ENCODE measurements at places on chromosomes 13 and 19.
A peak's percentile ranks its signal among the peaks of the same experiment; 100 is the strongest.

- no peak for DNase-seq
These were observed 94.2 kb downstream of the FRY start for GRCh38 chr13:32125751-32126150.

DNA sequence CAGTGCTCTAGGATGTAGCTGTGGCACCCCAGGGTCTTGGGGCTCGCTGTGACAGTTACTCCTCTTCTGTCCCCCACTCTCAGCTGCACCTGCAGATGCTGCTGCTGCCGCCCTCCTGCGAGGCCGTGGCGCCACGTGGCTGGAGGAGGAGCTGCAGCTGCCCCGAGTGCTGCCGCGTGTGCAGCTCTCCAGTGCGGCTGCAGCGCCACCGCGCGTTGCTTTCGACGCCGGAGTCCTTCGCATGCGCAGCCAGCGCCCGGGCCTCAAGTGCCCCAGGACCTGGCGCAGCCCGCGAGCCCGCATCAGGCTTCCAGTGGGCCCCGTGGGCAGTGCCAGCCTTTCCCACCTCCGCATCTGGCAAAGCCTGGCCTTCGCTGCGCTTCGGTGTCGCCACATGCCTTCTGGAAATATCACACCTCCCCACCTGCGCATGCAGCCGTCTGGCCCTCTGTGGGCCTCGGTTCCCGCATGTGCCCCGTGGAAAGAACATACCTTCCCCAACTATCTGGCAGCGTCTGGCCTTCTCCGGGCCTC is 692 bp upstream of the ZNF580 start:
- peak; percentile 85 for DNase-seq

DNA sequence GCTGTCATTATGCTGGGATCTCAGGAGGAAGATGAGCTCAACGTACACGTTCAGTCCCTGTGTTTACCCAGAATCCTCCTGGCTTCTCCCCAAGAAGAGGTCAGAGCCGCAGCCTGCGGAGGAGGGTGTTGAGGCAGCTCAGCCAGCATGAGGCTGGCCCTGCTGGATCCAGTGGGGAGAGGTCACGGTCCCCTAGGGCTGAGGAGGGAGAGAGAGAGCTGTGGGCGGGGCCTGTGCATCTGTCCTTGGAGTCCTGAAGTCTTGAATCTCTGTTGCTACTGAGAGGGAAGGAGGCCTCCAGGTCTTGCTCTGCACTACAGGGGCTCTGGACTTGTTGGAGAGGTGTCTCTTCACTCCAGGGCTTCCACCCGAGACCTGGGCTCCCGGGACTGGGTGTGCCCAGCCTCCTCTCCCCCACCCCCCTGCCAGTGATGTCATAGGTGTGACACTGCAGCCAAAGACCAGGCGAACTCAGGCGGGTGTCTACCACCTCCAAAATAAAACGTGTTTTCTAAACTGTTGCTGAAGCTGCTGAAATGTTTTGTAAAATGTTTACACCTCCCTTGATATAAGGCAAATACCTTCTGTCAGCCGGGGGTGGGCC is 77.9 kb upstream of the KCTD15 start:
- DNase-seq, result no peak

DNA sequence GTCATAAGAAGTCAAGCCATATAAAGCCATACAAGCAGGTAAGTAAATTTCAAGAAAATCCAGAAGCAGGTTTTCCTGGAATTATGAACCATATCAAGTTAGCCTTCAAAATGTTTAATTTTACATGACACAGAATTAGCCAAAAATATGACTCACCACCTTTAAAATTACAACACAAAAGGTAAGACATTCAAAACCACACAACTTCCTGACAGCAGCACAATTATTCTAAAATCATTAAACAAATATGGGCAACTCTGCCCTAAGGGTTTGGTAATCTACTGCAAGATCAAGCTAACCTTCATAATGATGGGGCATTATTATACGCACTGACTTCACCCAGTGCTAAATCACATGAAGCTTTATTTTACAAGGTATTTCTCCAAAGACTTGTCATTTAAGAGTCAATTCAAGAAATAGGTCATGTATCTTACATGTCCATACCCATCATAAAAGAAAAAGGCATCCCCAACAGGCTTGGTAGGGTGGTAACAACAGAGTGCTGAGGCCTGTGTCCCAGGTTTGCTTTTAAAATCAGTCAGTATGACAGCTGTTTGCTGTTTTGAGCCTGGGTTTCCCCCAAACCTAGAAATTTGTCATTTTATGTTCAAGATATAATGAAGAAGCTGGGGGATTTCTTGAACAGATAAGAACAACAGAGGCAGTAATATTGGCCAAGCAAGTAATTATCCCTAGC is 15.2 kb downstream of the RCBTB1 start:
- DNase-seq, result no peak

DNA sequence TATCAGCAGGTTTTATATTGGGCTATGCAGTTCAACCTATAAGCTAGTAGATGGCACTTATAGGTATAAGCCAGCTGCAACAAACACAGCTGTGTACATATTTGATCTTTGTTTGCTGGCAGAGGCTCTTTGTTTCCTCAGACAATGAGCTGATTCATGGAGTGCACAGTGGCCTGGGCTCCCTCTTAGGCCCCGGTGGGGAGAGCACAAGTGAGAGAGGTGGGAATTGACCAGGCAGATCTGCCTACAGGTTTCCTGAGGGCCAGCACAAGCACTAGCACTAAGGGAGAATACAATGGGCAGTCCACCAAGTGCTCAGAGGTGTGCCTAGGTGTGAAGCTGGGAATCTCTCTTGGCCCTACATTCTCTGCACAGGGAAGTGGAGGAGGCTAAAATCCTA is 1390.7 kb downstream of the SLITRK5 start:
- DNase-seq, result no peak

- DNase-seq, result no peak
These were observed 6.8 kb downstream of the FAM98C start for GRCh38 chr19:38409631-38410133.

DNA sequence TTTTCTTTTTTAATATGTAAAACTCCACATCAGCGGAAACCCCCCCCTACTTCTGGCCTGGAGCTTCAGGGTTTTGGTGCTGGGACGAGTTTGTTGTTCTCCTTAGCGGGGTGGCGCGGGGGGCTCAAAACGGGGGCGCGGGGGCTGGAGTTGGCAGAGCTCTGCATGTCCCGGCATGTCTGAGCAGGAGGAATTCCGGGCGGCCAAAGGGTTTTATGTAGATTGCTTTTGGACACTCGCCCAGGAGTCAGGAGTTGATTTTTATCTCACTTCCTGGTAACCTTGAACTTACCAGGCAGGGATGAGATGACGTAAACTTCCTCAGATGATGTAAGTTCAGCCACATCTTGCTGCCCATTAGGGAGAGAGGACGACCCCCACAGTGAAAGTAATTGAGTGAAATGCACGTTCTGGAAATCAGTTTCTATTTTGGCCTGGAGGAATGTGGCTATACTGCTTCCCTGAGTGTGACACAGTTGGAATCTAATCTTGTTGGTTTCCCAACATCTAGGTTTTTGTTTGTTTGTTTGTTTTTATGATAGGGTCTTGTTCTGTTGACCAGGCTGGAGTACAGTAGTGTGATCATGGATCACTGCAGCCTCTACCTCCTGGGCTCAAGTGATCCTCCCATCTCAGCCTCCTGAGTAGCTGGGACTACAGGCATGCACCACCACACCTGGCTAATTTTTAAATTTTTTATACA is 21.0 kb upstream of the GDF15 start:
- no peak for DNase-seq

GRCh38 chr19:788686-788982 is 8.6 kb upstream of the PTBP1 start:
- no peak for DNase-seq

- DNase-seq, result no peak
These were observed 87.3 kb downstream of the KCTD15 start for GRCh38 chr19:33883859-33884519.

DNA sequence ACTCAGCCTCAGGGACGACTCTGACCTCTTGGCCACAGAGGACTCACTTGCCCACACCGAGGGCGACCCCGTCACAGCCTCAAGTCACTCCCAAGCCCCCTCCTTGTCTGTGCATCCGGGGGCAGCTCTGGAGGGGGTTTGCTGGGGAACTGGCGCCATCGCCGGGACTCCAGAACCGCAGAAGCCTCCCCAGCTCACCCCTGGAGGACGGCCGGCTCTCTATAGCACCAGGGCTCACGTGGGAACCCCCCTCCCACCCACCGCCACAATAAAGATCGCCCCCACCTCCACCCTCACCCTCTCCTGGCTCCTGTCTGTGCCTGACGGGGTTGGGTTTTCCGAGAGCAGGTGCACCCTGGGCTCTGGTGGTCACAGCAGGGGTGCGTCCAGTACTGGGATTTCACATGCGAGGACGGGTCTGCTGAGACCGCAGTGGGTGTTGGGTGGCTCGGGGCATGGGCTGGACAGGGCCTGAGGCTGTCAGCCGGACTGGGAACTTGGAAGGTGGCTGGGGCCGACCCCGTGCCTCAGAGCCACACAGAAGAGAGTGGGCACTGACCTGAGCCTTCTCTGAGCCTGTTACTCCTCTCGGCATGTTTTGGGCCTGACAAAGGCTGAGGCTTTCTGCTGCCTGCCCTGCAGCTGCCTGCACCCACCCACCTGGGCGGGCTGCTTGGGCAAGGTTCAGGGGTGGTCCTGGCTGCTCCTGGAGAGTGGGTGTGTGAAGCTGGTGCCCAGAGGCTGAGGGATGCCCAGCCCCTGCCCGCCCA is 6.3 kb upstream of the HCN2 start:
- DNase-seq, result no peak

DNA sequence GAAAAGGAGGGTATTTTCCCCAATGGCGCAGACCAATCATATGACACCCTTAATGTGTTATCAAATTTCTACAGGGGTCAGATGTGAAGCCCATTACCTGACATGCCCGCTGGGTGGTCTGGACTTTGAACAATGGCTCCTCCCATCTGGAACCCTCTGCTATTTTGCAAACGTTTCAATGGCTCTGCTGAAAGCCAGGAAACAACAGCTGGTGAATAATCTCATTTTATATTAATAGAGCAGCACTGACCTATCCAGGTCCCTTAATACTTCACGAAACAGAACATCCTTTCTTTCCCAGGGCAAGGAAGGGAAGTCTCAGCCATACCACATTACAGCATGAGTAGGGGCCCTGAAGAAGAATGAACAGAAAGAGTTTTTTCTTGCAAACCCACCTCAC is 20.3 kb upstream of the KPNA3 start:
- no peak for DNase-seq

DNA sequence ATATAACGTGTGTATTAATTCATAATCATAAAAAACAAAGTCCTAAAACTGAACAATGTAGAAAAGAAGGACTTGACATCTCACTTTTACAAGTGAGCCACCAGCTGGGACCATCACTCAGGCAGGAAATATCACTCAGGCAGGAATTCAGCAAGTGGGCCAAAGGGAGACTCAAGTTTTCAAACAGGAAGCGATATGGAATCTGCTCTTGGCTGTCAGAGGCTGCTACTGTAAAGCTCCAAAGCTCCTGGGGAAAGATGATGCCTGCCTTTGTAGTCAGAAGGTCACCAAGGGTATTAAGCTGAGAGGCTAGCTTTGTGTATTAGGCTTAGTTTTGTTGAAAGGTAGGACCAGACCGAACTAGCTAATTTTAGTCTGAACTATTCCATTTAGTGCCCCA is 5.5 kb upstream of the AKAP11 start:
- no peak for DNase-seq

- DNase-seq, result no peak
These were observed 425.5 kb downstream of the RFC3 start for GRCh38 chr13:34243403-34243802.

DNA sequence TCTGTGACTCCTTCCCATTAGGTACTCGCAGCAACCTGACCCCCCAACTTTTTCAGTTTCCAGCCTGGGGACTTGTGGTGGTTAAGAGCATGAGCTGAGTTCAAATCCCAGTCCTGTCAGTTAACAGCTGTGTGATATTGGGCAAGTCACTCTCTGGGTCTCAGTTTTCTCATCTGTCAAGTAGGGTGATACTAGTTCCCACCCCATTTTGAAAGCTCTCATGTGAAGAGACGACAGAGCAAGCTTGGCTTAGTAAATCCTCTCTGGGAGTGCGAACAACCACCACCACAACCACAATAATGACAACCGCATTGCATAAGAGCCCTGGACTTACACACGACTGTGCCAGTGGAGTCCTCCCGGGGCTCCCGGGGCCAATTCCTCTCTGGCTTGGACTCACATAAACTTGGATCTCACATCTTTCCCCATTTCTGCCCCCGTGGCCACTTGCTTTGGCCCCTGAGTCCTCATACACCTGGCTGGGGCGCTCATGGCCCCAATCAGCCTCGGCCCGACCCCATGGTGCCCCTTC is 454 bp downstream of the BLVRB start:
- peak; percentile 55 for DNase-seq
